Activated gamma-delta T cell (primary cell): ENCODE measurements at places on chromosomes 4 and X.

DNA sequence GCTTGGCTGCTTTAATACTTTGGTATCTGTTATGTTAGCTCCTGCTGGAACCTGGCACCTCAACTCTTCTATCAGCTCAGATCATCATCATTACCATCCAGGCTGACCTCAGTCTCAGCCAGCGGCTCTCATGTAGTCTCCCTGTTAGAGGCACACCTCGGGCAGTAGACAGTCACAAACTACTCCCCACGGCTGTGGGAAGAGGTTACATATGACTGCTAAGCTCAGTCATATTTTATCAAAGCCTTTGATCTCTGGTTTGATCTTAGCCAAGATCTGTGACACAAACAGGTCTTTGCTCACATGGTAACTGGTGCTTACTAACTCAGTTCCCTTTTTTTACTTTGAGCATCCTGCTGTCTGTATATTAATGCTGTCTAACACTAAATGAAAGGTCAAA is 384.9 kb downstream of the CENPC start:
- DNase-seq: no peak

GRCh38 chr4:6969826-6970800 is 60.5 kb downstream of the TBC1D14 start:
- DNase-seq: no peak

DNA sequence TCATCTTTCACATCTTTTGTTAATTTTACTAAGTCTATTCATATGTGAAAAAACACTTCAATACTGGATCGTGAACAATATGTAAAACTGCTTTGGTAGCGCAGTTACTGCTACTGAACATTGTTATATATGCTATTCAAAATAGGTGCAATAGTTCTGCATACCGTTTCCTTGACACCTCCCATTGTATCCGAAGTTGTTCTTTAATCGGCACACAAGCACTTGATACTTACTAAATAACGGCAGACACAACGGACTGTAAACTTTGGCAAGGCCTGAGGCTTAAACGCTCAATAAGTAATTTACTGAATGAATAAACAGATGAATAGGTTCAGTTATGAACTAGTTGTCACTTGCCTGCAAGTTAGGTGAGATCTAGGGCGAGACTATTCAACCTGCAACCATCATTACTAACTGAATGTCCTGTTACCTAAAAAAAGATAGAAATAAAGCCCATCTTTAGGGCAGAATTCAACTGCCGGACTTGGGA is 620 bp downstream of the ANAPC10 start:
- DNase-seq: no peak

DNA sequence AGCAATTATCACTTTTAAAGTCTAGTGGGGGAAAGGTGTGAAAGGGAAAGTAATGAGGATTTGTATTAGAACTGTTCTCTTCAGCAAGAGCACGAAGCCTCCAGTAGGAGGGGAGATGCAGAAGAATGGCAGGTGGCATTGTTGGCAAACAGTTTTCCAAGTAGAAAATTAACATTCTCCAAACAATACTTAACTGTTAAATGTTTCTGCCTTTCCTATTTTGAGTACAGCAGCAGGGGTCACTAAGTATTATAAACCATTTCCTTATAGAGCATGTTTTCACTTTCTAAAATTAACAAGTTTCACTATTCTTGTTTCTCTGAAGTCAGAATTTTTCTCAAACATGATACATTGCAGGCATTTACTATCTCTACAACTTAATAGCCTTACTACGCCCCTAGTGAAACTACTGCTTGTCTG is 58.7 kb downstream of the LEF1 start:
- DNase-seq: no peak

DNA sequence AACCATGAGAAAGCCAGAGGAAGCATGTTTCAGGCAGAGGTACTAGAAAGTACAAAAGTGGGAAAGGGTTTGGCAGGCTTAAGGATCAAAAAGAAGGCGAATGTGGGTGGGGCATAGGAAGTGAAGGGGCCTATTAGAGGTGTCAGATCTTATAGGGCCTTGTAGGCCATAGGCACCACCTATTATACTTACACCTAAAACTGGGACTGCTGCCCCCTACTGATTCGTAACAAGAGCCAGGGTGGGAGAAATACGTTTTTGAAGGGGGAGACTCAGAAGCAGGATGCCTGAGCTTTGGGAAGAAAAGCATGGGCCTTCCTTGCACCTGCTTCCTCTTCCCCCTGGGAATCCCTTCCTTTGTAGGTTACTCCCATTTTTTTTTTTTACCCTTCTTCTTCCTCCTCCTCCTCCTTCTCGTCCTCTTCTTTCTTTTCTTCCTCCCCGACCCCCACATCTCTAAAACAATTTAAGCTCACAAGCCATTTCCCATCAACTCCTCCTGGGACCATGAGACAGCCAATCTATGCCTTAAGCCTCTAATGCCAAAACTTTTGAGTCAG is 40.7 kb upstream of the GPC3 start:
- no peak for DNase-seq

DNA sequence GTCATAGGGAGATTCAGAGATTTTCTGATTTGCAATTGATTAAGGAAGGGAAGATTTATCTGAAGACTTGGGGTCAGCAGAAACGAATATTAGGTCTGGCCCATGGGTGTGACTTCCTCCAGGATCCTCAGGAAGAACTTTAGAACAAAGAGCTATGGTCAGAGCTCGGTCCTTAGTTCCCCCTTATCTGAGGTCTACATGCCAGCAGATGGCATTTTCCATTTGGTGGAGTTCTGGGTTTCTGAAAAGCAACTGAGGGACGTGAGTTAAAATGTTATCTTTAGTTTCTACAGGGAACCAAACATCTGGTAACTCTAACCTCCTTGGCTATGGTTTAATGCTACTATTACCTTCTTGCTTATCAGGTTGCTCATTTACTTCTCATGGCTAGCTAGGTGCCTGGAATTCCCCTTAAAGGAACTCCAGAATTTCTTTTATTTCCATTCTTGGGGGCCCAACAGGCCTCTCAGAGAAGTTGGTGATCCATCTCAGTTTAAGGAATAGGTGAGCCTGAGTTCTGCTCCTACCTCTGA is 40.7 kb downstream of the KLF3 start:
- no peak for DNase-seq

DNA sequence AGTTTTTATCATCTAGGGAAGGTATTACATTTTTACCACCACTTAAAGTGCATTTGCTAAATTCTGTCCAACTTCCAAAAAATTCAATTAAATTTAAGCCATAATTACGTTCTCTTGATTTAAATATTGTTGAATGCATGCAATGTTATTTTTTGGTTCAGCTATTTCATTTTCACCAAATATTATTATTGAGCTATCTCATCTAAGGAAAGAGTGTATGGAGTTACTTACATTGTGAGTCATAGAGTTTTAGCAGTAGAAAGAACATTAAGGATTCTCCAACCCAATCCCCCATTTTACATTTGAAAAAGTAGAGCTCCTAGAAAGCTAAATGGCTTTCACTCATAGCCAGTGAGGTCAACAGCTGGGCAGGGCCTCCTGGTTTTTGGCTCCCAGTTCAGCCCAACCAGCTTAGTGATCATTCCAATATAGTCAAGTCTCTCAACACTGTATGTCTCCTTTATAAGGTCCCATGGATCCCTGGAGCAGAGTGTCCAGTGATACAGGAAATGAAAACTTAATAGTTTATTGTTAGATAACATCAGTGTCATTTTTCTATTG is 60.5 kb downstream of the NDNF start:
- DNase-seq: no peak

GRCh38 chr4:23779839-23780238 is 110.0 kb downstream of the PPARGC1A start:
- no peak for DNase-seq

DNA sequence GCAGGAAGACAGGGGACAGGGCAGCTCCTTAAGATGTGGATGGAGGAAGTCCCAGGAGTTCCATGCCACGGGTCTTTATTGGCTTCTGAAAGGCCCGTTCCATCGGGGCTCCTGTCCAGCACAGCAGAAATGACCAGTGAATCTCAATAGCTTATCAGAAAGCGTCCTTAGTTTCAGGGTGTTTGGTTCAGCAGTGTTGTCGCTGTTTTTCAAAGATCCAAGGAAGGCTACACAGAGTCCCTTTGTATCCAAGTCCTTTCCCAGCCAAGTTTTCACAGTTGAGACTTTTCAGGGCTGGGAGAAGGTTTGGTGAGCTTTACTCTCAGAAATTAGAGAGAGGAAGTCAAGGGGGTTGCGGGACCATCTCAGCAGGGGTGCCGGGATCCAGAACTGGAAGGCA is 5.0 kb upstream of the ZCCHC4 start:
- DNase-seq: no peak

DNA sequence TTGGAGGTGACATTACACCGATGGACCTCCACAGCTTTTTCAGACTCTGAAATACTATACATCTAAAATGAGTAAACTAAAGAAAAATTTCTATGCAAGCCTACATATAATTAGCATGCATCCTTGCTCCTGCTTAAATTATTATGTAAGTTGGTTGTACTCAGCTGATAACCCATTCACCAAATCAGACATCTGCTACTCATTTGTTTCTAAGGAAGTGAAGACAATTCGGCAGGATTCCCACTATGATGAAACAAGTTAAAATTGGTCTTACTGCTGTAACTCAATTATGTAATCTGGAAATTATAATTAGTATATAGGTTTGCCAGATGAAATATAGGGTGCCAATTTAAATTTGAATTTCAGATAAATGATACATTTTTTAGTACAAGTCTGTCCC is 59.5 kb upstream of the FGF13 start:
- DNase-seq: no peak

GRCh38 chrX:133394765-133395164 is 20.5 kb downstream of the GPC4 start:
- DNase-seq: no peak

DNA sequence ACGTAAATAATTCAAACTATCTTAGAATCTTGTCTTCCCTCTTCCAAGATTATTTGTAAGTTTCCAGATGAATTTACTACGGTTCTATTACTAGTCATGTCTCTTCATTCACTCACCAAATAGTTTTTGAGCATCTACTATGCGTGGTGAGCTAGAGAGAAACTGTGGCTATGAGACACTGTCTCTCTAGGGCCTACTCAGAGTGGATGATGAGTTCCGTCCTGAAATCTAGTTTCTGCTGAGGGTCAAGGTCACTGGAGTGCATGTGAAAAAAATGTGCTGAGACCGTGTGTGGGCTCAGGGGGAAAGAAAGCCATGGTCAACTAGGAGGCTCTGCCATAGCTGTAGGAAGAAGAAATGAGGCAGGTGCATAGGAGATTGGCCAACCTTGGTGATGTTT is 320.2 kb upstream of the GATB start:
- DNase-seq: no peak

DNA sequence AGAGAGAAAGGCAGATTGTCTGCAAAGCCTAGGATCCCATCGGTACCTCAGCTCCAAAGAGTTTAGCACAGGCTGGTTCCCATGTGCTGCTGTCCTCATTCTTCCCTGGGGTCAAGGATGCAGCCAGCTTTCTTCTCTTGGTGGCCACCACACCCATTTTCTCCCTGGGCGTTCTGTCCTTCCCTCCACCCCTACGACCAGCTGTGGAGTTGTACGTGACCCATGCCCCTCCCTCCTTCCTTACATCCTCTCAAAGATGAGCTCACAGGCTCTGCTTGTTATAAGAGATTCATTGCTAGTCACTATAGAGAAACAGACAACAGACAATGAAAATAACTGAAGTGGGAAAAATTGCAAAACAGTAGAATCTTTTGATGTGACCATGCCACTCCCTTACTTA is 74.0 kb upstream of the KLF3 start:
- no peak for DNase-seq

- no peak for DNase-seq
These were observed 48.7 kb upstream of the FGF16 start for GRCh38 chrX:77398330-77398954.

DNA sequence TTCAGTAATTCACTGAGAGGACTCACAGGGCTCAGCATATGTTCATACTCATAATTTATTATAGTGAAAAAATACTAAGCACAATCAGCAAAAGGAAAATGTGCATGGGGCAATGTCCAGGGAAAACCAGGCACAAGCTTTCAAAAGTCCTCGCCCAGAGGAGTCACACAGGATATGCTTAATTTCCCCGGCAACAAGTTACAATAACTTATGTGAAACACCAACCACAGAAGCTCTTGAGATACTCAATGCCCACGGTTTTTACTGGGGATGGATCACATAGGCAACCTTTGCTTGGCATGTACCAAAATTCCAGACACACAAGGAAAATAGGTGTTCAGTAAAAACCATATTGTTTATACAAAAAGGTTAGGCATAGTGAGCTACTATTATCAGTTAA is 38.5 kb upstream of the STPG2 start:
- DNase-seq: no peak

- DNase-seq: no peak
These were observed 10.3 kb upstream of the CXCL2 start for GRCh38 chr4:74109116-74109869.

DNA sequence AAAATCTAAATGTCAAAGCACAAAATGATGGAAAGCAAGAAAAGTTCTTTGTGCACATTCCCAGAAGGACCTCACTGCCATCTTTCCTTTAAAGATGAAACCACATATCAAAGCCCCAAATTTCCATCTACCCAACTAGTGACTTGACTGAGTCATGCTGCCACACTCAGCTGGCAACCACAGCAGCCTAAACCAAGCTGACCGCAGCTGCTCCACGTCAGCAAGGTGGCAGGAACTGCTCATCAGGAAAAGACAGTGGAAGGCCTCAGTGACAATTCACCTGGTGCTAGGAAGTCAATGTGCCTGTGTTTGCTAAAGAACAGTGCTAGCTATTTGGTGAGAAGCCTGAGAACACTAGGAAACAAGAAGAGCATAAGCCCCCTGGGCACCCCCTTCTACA is 26.1 kb downstream of the ACOX3 start:
- peak; percentile 28 for DNase-seq

- DNase-seq: no peak
These were observed 299.9 kb downstream of the PPP4R3C start for GRCh38 chrX:27163236-27163635.

- DNase-seq: no peak
These were observed 58.9 kb downstream of the DOCK11 start for GRCh38 chrX:118554511-118554910.

DNA sequence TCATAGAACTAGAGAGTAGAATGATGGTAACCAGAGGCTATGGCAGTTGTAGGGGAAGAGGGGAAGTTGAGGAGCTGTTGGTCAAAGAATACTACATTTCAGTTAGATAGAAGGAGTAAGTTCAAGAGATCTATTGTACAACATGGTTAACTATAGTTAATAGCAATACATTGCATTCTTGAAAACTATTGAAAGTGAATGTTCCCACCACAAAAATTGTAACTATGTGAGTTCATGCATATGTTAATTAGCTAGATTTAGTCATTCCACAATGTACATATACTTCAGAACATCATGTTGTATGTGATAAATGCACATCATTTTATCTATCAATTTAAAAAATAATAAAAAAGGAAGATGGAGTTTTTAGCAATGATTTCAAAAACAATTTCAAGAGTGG is 125.3 kb upstream of the IL15 start:
- no peak for DNase-seq

DNA sequence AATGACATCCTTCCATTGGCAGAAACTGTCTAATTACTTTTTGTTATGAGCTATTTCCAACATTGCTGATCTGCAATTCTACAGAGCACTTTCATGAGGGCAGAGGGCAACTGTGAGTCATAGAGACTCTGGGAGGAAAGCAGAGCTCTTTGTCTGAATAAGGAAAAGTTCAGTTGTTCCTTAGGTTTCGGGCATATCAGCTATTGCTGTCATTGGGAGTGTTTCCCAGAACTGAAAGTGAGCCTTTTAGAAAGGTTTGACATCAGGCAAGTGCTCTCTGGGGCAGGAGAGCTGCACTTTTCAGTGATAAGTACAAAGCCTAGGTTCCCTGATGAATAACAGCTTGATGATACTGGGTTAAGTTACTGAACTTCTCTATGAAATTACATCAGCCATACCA is 119.2 kb upstream of the EDNRA start:
- DNase-seq: no peak
